ENCODE measurements at places on chromosomes 1 and 21.

DNA sequence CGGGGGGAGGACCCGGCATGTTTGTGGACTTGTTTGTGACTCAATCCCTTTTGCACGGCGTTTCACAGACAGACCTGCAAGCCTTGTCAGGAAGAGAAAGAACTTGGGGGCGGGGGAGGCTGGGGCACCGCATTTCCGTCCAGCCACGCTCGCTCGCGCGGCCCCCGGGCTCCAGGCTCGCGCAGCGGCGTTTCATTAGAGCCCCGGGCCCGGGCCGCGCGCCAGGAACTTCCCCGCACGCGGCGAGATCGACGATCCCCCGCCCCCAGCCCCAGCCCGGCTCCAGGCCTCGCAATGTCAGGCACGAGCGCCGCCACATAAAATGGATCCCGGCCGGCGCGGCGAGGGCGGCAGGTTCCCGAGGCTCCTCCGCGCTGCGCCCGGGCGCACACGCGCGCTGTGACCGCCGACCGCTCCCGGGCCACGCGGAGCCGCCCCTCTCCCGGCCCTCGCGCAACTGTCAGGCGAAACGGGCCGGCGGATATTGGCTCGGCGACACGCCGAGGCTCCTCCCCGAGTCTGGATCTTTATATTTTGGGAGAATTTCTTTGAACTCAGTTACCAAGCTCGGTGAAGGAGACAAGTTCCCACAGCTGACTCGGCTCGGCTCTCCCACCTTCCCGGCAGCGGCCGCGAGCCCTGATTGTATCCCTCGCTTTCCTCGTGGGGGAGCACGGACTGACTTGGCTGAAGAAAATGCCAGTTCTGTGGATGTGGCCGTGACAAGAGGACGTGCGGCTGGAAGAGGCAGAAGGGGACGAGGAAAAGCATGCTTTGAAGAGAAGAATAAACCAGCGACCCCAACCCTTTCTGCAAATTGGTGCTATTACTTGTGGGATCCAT, at the start of gene KIF26B:
Gene KIF26B (plus strand): TSS at position 557 of the 843 bp plus-strand sequence. CDS start 440 bp downstream, outside the sequence.
- peak; percentile 77 for DNase-seq

GRCh38 chr1:212236664-212237220, 48.5 kb upstream of the PPP2R5A start:
- no peak for DNase-seq

DNA sequence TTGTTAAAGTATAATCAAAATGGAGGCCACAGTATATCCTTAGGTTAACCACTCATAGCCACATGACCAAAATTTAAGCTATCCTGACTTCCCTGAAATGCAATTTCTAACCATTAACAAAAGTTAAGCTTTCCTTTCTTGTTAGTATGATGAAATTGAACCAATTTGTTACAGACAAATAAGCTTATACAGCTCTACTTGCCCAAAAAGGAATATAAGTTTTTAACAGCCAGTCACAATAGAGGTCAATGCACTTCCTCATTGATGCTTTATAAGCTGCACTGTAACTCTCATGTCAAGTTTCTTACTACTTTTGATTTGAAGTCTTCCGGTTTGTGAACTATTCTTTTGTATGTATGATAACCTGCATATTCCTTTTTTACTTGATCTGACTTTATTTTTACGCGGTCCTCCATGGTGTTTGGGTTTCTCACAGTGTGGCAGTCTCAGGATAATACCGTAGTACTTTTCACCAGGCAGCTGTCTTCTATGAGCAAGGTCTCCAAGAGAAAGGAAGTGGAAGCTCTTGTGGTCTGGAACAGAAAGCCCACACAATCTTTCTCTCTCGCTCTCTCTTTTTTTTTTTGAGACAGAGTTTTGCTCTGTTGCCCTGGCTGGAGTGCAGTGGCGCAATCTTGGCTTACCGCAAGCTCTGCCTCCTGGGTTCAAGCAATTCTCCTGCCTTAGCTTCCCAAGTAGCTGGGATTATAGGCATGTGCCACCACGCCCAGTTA, 331.6 kb downstream of the SRGAP2C start:
- DNase-seq = no peak

- DNase-seq = no peak
These were observed 146.6 kb downstream of the TBX15 start for GRCh38 chr1:118841521-118841920.

DNA sequence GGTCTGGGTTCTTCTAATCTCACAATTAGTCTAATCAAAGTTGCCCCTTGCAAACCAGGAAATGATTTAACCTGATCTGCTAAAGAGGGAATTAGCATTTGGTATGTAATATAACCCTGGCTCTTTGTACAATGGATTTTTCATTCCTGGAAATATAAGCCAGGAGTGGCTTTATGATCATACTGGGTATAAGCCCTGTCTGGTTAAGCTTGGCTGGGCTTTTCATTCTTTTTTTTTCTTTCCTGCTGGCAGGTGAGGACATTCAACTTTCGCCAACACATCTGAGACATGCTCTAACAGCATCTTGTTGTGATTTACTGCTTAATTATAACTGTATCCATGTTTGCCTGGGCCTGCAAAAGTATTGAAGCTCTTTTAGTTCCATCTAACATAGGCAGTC, 20.4 kb upstream of the SDE2 start:
- DNase-seq = no peak

DNA sequence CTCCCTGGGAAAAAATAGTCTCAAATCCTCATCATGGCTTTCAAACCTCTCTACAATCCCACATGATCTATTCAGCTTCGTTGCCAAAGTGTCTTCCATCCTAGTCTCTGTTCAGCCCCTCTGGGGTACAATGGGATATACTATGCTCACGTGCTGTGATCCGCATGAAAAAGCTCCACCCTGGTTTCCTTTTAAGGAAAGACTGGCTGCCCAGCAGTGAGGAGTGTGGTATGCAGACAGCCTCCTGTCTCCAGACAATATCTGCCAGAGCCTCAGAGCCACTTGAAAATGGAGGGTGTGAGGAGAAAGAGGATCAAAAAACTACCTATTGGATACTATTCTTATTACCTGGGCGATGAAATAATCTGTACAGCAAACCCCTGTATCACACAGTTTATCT, 194.5 kb downstream of the LHX8 start:
- no peak for DNase-seq

DNA sequence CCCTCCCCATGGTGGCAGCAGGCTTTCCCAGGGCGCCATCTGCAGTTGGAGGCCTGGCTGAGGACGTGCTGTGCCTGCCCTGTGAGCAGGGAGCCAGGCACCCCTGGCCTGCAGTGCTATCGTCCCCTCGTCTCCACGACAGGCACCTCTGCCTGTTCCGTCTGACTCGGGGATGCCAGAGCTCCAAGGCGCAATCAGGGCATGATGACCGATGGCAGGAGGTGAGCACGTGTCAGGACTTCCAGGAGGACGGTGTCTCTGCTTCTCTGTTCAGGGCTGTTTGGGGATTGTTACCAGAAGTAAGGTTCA, 125.2 kb downstream of the PCBP3 start:
- DNase-seq = no peak

- no peak for DNase-seq
These were observed 8.8 kb downstream of the RAB25 start for GRCh38 chr1:156069490-156070455.

- DNase-seq = peak; percentile 56
These were observed 5.6 kb upstream of the LACTBL1 start for GRCh38 chr1:22978299-22978698.

GRCh38 chr1:77459881-77460280, 178.1 kb downstream of the AK5 start:
- peak; percentile 50 for DNase-seq

DNA sequence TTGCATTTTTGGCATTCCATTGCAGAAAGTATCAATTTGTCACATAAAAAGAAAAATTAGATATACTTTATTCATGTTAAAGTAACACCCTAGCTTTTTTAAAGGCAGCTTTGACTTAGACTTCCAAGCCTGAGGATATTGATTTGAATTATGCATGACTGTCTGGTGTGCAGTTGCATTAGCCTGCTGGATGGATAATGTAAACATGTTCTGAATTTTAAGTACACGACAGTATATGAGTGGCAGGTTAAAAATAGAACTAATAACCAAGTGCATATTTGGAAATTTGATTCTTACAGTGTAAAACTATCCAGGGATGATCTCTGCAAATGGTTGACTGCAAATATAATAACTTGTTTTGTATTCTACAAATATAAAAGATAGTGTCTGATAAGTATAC, 124.0 kb downstream of the SYT14 start:
- DNase-seq = no peak

- no peak for DNase-seq
These were observed 111.6 kb downstream of the CYYR1 start for GRCh38 chr21:26461500-26461899.

DNA sequence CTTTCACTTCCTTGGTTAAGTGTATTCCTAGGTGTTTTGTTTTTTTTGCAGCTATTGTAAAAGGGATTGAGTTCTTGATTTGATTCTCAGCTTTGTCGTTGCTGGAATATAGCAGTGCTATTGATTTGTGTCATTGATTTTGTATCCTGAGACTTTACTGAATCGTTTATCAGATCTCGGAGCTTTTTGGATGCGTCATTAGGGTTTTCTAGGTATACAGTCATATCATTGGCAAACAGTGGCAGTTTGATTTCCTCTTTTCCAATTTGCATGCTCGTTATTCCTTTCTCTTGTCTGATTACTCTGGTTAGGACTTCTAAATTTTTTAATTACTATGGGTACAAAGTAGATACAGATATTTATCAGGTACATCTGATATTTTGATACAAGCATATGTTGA, 75.4 kb downstream of the SLC35A3 start:
- DNase-seq = no peak

Measured in cardiac fibroblast (primary cell).